ENCODE measurements at places on chromosomes 2 and 18. TPM values are rescaled to one million over a fixed set of nuclear protein-coding genes. Genes with fewer than 3 reads are reported as not detected.

GRCh38 chr18:68504441-68505177 lies 210.3 kb downstream of the TMX3 start:
- no peak for DNase-seq

GRCh38 chr2:27960237-27960912 lies 69.8 kb downstream of the BABAM2 start:
- DNase-seq = no peak

- DNase-seq = no peak
These were observed 8.5 kb downstream of the STEAP3 start for GRCh38 chr2:119231975-119232665.

Gene DUSP19
- total RNA-seq = 2.3 TPM

GRCh38 chr2:194443926-194444325 lies 1213.1 kb upstream of the SLC39A10 start:
- no peak for DNase-seq

Gene ANKRD30B
- 0.38 TPM for total RNA-seq

Data from pancreas (tissue), 10 donors.